LNCaP clone FGC (cell line): ENCODE measurements at places on chromosomes 16 and 17.

GRCh38 chr17:81551458-81552243 lies 502 bp downstream of the FAAP100 start:
- no peak for DNase-seq

- no peak for DNase-seq
Measured at GRCh38 chr16:56203052-56203451, 11.8 kb downstream of the GNAO1 start.

DNA sequence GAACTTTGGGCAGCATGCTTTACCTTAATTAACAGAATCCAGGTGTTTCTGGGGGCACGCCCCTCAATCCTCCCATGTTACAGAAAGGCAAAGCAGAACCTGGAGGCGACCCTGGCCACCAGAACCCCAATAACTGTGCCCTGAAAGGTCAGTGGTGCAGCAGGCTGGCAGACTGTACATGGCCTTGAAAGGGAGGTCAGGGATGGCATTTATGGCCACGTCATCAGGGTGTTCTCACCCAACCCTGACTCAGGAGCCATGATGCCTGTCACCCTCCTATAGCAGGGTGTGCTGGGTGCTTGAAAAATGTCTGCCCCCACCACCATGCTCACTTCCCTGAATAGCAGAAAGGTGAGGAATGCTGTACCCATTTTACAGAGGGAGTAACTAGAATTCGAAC lies 177.7 kb downstream of the TMEM132E start:
- DNase-seq = no peak

- DNase-seq = no peak
Measured at GRCh38 chr16:81806696-81807095, 27.6 kb downstream of the PLCG2 start.

DNA sequence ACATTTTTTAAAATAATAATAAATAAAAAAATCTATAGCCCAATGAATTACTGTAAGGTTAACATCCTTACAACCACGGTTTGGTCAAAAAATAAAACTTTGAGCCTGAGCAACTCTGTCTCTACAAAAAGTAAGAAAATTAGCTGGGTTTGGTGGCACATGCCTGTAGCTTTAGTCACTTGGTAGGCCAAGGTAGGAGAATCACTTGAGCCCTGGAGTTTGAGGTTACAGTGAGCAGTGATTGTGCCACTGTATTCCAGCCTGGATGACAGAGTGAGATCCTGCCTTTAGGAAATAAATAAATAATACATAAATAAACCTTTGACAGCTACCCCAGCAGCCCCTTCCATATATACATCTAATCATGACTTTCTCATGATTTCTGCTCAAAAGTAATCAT lies 26.9 kb upstream of the PHAF1 start:
- DNase-seq = no peak

DNA sequence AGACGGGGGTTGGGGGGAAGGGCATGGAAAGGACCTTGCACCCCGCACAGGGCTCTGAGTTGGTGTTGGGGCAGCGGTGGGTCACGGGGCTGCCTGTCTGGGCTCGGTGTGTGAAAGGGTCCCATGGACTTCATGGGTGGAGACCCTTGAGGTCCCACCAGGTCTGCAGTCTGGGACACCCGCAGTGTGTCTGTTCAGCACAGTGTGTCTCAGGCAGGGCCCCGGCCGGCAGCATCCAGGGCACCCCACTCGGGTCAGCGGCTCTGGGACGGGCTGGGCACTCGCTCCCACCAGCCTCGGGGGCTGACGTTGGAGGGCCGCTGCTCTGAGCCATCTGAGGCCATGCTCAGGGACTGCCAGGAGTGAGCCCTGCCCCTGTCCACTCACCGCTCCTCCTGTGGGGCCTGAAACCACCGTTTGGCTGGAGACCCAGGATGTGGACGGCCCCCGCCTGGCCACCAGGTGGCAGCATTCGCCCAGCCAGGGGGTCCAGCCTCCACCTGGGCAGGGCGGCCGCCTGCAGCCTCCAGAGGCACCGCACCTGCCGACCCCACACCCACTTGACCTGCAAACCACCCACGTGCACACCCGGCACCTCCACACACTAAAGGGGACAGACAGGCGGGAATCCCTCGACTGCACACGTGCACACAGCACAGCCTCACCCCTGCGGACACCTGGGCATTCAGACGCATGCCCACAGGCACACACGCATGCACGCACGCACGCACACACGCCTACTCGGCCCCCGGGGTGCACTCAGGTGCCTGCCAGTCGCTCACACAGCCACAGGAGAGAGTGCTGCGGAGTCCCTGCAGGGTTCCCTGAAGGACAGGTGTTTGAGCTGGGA lies 10.1 kb upstream of the ZFPM1 start:
- DNase-seq = no peak

- DNase-seq = no peak
Measured at GRCh38 chr17:238071-238963, 56.9 kb upstream of the DOC2B start.

DNA sequence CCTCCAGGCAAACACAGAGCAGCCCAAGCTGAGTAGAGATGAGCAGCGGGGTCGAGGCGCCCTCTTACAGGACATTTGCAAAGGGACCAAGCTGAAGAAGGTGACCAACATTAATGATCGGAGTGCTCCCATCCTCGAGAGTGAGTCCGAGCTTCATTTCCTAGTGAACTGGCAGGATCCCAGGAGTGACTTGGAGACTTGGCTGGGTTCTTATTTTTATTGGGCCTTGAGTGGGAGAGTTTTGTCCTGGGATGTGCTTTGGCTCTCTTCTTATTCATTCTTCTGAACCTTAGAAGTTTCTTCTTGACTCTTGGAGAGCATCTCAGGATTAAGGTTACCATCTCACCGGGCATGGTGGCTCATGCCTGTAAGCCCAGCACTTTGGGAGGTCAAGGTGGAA lies 27.2 kb upstream of the CDC6 start:
- DNase-seq = no peak

DNA sequence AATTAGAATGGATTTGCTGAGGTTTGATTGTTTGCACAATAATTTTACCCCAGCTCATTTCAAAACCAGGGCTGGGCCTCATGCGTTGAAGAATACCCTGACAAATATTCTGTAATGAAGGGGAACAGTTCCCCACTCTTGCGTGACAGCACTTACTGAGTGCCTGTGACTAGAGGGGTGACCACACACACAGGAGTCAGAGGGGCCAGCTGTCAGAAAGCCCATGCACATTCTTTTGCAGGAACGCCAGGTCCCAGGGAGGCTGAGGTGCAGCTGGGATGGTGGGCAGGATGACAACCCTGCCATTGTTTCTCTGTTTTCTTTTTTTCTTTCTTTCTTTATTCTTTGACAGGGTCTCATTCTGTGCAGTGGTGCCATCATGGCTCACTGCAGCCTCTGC lies 44.6 kb downstream of the SMPD3 start:
- no peak for DNase-seq

DNA sequence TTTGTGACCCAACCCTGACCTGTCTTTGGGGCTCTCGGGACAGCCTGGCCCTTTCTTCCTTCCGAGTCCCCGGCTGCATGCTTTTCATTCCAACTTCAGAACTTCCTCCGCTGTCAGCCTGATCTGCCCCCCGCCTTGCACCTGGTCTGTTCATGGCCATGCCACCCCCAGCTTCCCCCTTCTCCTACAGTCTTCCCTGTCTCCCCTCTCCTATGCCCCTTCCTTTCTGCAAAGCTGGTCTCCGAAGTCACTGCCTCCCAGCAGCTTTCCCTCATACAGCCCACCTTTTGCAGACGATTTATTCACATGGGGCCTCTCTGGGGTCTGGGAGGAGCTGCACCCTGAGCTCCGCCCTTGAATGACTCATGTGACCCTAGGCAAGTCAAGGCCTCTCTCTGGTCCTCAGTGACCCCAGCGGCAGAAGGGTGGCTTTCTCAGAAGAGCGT lies 47.1 kb upstream of the SDK2 start:
- no peak for DNase-seq

DNA sequence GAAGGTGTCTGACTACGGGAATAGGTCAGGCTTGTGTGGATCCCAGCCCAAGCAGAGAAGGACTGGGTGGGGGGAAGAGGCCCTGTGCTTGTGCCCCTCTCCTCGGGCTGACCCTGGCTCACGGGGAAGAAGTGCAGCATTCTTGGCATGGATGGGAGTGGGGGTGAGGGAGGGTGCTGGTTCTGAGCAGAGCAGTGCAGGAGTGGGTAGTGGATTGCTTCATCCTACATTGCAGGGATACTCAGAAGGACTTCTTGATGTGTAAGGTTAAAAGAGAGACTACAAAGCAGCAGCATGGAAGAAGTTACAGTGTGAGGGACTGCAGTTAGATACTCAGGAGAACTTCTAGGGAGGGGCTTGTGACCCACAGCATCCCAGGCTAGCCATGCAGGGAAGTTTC lies 2.1 kb downstream of the ARHGAP23 start:
- no peak for DNase-seq

- no peak for DNase-seq
Measured at GRCh38 chr17:336110-337021, 16.2 kb downstream of the RPH3AL start.

- no peak for DNase-seq
Measured at GRCh38 chr17:27797390-27798091, 2.8 kb downstream of the NOS2 start.

GRCh38 chr16:80390871-80391489 lies 149.8 kb upstream of the DYNLRB2 start:
- DNase-seq = no peak

- DNase-seq = no peak
Measured at GRCh38 chr16:72978212-72978611, 69.7 kb downstream of the ZFHX3 start.

DNA sequence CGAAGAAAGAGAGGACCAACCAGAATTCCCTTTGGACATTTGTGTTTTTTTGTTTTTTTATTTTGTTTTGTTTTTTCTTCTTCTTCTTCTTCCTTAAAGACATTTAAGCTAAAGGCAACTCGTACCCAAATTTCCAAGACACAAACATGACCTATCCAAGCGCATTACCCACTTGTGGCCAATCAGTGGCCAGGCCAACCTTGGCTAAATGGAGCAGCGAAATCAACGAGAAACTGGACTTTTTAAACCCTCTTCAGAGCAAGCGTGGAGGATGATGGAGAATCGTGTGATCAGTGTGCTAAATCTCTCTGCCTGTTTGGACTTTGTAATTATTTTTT lies 3.6 kb downstream of the SOX9 start:
- DNase-seq = no peak

DNA sequence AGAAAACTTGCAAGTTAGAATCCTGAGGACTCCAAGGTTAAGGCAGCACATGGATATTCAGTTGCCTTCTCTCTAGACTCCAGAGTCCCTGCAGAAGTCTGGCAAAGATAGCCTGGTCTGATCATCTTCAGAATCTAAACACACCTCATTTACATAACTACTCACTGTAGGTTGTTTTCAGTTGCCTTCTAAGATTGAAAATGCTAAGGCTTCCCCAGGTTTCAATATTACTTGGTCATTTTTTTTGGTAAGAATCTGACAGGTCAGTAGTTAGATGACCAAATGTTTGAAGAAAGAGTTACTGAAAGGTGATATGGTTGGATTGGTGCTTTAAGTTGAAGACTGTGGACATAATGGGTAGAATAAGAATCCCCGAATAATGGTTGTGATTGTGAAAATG lies 205.4 kb upstream of the KCNJ16 start:
- no peak for DNase-seq

GRCh38 chr16:81511371-81511770 lies 66.8 kb downstream of the CMIP start:
- no peak for DNase-seq

DNA sequence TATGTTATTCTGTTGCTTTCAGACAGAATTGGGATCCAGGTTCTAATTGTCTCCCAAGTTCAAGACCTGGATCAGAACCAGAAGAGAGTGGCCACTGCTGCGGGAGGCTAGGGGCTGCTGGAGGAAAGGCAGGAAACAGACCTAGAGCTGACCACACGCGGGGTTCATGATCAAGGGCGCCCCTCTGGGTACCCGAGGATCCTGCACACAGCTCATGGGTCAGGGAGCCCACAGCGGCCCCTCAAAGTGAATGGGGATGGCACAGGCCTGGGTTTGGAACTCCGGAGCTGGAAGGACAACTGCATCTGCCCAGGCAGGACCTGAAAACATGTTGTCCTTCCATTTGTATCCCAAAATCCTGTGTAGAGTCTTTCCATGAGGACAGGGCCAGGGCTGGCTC lies 107.0 kb downstream of the RMI2 start:
- DNase-seq = no peak

DNA sequence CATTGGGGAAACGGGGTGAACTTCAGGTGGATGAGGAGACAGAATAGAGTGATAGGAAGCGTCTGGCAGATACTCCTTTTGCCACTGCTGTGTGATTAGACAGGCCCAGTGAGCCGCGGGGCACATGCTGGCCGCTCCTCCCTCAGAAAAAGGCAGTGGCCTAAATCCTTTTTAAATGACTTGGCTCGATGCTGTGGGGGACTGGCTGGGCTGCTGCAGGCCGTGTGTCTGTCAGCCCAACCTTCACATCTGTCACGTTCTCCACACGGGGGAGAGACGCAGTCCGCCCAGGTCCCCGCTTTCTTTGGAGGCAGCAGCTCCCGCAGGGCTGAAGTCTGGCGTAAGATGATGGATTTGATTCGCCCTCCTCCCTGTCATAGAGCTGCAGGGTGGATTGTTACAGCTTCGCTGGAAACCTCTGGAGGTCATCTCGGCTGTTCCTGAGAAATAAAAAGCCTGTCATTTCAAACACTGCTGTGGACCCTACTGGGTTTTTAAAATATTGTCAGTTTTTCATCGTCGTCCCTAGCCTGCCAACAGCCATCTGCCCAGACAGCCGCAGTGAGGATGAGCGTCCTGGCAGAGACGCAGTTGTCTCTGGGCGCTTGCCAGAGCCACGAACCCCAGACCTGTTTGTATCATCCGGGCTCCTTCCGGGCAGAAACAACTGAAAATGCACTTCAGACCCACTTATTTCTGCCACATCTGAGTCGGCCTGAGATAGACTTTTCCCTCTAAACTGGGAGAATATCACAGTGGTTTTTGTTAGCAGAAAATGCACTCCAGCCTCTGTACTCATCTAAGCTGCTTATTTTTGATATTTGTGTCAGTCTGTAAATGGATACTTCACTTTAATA lies 7.0 kb upstream of the TMEM235 start:
- no peak for DNase-seq

DNA sequence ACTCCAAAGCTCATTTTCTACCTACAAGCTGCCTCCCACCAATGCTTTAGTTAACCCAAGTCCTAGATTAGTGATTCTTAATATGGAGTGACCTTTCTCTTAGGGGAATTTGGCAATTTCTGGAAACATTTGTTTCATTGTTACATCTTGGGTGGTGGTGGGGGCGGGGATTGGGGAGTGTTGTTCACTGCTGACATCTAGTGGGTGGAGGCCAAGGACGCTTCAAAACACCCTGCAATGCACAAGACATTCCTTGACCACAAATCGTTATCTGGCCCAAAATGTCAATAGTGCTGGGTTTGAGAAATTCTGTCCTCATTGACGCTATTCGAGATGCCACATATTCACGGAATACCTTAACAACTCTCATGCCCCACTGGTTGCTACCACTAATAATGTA lies 282.9 kb downstream of the RBFOX1 start:
- DNase-seq = no peak

GRCh38 chr17:81294512-81295030 lies 536 bp downstream of the SLC38A10 start:
- DNase-seq = no peak

GRCh38 chr17:64025732-64026294 lies 5.4 kb upstream of the ICAM2 start:
- DNase-seq = peak; percentile 6

GRCh38 chr17:3256575-3256974 lies 41.6 kb downstream of the OR3A1 start:
- no peak for DNase-seq

- no peak for DNase-seq
Measured at GRCh38 chr17:40541060-40541872, 24.0 kb downstream of the CCR7 start.

GRCh38 chr17:63275318-63275970 lies 170.7 kb downstream of the CYB561 start:
- no peak for DNase-seq

GRCh38 chr17:80650751-80651518 lies 106.3 kb downstream of the RPTOR start:
- no peak for DNase-seq
